Foreskin keratinocyte (primary cell): ENCODE measurements at places on chromosomes 5 and 9. TPM values are rescaled to one million over a fixed set of nuclear protein-coding genes. Genes with fewer than 3 reads are reported as not detected.
A peak's percentile ranks its signal among the peaks of the same experiment; 100 is the strongest.

The GALNT10 gene
- 23.5 and 23.8 TPM in 2 replicates for total RNA-seq

DNA sequence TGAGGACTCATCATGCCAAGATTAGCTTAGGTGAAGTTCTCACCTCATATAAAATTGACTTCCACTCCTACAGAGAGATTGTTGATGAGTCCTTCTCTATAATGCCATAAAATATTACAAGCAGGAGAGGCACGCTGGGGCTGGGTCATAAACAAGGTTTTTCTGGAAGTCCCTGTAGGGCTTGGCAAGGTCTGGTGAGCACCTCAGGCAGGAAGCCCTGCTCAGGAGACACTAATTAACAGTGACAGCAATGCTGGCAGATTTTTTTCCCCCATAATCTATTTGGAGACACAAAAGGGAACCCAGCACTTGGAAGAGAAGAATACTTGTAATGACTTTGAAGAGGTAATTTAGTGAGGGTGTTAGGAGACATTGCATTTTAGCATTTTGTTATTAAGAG is 118.7 kb downstream of the DIRAS2 start:
- no peak for DNase-seq

- DNase-seq = no peak
Measured at GRCh38 chr5:107538805-107539445, 131.8 kb downstream of the EFNA5 start.

GRCh38 chr5:62212648-62213047 is 93.4 kb upstream of the KIF2A start:
- no peak for DNase-seq

DNA sequence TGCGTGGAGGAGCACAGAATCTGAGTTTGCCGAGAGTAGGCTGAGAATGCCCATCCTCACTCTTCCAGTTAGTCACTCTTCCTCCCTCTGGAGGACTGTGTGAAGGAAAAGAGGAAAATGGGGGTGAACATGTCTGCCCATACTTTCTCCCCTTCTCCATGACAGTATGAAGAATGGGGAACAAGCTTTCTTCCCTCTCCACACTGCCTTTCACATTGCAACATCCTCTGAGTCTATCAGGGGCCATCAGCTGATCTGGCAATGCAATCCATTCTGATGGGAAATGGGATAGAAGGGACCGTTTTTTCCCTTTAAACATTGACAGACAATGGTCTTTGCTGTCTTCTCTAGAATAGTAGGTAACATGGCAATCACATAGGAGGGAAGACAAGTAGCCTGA is 56.8 kb downstream of the UGCG start:
- DNase-seq = no peak

DNA sequence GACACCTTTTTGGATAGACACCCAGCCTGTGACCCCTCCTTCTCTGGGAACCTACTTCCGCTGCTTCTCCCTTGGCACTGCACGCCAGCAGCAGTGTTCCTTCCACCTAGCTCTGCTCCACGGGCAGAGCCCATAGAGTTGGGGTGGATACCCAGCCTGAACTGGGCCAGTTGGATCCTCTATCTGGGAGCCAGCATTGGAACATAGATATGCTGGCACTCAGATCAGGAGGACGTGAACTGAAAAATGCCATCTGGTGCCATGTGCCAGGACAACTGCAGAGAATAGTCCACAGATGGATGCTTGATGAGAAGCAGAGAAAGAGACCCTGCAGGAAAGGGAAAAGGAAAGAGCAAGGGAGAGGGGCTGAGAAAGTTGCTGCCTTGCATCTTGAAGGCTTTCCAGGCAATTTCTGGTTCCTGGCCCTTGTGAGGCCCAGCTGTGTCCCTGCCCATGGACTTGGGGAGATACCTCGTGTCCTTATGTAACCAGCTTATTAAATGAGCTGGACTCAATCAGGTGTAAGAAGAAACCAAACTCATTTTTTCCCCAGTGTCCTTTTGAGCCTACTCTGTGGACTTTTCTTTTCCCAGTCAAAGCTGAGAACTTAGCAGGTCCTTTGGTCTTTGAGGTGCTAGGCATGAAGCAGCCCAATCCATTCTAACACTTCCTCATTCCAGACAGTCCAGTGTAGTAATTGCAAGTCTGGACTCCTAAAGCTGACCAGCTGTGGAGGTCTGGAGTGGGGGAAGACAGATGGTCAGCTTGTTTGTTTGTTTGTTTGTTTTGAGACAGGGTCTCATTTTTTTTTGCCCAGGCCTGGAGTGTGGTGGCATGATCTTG is 39.1 kb downstream of the ANGPTL2 start:
- DNase-seq = no peak

GRCh38 chr9:122336189-122336588 is 34.6 kb upstream of the PTGS1 start:
- no peak for DNase-seq

The CSF1R gene
- total RNA-seq = not detected in 2 replicates

GRCh38 chr5:143874312-143874711 is 62.4 kb downstream of the HMHB1 start:
- DNase-seq = no peak

The ZNF454 gene
- total RNA-seq = 0.82 and 1.4 TPM in 2 replicates

The LCN10 gene
- total RNA-seq = not detected in 2 replicates

DNA sequence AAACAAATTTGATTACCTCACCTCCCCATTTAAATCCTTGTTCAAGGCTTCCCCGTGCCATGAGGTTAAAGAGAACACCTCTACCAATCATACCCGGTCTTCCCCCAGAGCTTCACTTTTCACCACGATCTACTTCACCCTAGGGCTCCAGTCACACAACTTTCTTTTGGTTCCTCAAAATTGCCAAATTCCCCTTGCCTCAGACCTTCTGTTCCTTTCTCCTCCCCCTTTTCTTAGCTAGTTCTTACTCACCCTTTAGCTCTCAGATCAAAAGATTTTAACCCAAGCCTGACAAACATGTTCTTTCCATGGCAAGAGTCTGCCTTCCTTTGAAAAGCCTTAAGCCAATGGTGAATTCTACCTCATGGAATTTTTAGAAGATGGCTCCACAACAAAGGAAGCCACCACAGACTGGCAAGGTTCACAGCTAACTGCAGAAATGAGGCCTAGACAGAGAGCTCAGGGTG is 56.7 kb downstream of the MAPKAP1 start:
- DNase-seq = peak; percentile 72

- DNase-seq = no peak
Measured at GRCh38 chr5:115775999-115776398, 40.5 kb downstream of the CDO1 start.

DNA sequence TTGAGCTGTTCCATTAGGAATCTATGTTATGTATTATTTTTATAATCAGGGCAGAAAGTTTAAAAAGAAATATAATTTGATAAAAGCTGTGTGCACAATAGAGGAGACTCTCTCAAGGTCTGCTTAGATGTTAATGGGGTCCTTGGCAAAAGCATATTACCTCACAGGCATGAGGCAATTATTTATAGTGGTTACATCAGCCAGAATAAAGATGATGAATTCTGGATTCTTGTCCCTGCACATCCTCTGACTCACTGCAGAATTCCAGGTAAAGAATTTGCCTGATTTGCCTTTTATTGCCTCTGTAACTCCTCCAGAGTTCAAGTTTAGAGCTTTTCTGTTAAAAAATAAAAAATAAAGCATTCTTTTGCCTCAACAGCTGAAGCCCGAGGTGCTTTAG is 253.6 kb downstream of the MAST4 start:
- DNase-seq = peak; percentile 73

DNA sequence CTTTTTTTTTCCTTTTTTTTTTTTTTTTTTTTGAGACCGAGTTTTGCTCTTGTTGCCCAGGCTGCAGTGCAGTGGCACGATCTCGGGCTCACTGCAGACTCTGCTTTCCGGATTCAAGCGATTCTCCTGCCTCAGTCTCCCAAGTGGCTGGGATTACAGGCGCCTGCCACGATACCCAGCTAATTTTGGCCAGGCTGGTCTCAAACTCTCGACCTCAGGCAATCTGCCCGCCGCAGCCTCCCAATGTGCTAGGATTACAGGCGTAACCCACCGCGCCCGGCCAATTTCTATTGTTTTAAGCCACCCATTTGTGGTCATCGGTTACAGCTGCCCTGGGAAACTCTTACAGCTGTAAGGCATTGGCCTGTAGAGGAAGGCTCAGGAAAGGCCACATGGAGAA is 617.7 kb downstream of the GABRG2 start:
- no peak for DNase-seq

GRCh38 chr5:60651872-60652620 is 47.9 kb downstream of the DEPDC1B start:
- DNase-seq = peak; percentile 80

The FAM153A gene
- not detected in 2 replicates for total RNA-seq

- no peak for DNase-seq
Measured at GRCh38 chr5:40575921-40576320, 103.8 kb upstream of the PTGER4 start.

- DNase-seq = no peak
Measured at GRCh38 chr9:130898552-130898852, 1.9 kb upstream of the QRFP start.

- DNase-seq = no peak
Measured at GRCh38 chr5:5780253-5780652, 357.8 kb downstream of the ICE1 start.

The GPR150 gene
- 0.07 TPM in 1 of 2 replicates, not detected in the other for total RNA-seq

GRCh38 chr5:114361724-114362196 is at the start of gene KCNN2:
TSS of gene KCNN2 (plus strand) at chr5:114362070. CDS start at chr5:114362140, 70 bp downstream.
- DNase-seq = peak; percentile 54

DNA sequence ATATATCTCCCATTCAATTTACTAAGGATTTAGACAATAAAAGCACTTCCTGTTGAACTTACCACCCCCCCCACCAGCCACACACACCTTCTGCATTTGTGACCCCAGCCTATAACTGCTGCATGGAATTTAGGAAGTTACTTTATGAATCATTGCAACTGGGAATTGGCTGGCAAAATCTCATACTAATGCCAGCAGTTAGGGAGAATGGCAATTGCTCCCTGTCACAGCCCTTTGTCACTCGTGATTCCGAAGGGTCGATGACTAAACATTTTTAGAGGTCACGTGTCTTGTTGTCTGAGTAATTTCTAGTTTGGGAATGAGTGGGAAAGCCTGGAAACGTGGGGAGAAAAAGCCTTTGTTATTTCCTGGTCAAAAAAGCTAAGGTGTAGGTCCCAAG is 46.6 kb upstream of the PCA3 start:
- no peak for DNase-seq

GRCh38 chr5:139683295-139684271 is 35.4 kb downstream of the CXXC5 start:
- no peak for DNase-seq

- DNase-seq = no peak
Measured at GRCh38 chr5:169956756-169957155, 23.5 kb downstream of the INSYN2B start.

DNA sequence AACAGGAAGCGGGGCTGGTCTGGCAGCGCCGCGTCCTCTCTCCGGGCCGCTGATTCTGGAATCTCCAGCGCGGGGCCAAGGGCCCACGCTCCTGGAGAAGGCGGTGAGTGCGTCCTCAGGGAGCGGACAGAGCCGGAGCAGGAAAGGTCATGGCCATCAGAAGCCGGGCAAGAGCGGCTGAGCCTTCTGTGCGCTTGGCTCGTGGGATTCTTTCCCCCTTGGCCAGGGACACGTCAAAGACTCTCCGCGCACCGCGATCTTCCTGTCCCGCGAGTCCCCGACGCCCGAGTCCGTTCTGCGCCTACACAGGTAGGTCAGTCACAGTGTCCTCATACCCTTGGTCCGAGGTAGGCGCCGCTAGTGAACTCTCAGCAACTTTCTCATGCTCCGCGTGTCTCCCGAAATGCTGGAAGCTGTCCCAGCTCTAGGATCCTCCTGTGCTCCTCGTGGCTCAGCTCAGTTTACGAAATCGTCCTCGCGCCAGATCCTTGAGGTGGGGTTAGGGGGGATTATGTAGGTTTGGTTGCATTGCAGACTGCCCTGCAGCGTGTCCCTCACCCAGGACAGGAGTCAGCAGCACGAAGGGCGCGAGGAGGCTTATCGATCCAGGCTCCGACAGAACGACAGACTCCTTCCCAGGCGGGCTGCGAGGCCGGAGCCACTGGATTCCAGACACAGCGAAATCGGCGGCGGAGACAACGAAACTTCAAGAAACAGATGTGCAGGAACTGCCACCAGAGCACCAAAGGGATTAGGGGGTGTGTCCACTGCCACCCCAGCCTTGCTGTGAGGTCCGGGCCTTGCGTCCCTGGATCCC is 8.7 kb downstream of the LHX6 start:
- DNase-seq = no peak

The ALG2 gene
- 30.0 and 32.1 TPM in 2 replicates for total RNA-seq

- no peak for DNase-seq
Measured at GRCh38 chr5:83844449-83845068, 123.9 kb upstream of the HAPLN1 start.
